ENCODE measurements at places on chromosomes 12 and 14. TPM values are rescaled to one million over a fixed set of nuclear protein-coding genes. Genes with fewer than 3 reads are reported as not detected.

The PRIMA1 gene
- not detected for total RNA-seq

The LALBA gene
- not detected for total RNA-seq

- DNase-seq: no peak
Measured at GRCh38 chr12:56954958-56955355, 2.5 kb downstream of the RDH16 start.

DNA sequence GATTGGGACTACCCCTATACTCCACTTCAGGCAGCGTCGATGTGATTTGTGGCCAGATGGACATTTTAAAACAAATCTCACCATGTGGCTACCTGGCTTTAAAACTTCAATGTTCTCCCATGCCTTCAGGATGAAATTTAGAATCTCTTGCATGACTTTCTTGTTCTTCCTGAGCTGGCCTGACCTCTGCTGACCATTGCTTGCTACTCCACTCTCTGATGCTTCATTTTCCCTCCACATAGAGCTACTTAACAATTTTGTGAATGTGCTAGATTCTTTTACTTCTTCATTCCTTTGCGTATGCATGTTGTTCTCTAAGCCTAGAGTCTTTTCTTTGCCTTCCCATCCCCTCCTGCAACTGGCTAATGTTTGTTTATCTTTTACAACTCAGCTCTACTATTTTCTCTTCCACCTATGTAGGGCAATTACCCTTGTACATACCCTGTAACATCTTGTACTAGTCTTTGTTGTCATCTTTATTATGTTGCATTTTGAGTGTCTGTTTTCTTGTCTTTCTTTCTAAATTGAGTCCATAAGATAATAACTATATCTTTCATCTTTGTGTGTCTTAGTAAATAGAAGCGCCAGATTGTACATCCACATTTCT is 41.2 kb downstream of the YLPM1 start:
- DNase-seq: peak; percentile 17

DNA sequence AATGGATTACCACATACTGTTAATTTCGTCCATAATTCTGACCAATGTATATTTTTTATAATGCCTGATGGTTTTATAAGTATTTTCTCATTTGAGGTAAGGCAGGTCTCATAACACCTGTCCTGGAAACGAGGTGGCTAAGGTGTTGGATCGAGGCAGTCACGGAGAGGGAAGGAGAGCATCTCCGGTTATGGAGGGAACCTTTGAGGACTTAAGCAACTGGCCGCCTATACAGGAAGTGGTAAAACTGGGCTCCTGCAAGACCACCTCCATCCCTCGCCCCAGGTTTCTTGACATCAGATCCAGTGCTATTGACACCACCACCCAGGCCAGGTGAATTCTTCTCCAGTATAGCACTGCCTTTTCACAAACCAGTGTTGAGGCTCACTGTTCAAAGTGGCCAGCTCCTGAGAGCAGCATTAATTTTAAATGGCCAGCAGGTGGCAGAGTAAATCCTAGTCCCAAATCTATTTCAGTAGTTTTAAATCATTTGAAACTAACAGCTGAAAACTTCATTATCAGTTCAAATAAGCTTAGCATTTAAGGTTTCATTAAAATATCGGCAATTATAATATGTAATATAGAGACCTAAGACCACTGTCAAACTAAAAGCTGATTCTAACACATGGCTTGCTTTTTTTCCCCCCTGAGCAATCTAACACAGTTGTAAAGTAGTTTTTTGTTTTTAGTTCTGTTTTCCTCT is 100.8 kb downstream of the PPM1A start:
- DNase-seq: peak; percentile 18

- DNase-seq: no peak
Measured at GRCh38 chr12:131833288-131833895, 5.2 kb downstream of the MMP17 start.

DNA sequence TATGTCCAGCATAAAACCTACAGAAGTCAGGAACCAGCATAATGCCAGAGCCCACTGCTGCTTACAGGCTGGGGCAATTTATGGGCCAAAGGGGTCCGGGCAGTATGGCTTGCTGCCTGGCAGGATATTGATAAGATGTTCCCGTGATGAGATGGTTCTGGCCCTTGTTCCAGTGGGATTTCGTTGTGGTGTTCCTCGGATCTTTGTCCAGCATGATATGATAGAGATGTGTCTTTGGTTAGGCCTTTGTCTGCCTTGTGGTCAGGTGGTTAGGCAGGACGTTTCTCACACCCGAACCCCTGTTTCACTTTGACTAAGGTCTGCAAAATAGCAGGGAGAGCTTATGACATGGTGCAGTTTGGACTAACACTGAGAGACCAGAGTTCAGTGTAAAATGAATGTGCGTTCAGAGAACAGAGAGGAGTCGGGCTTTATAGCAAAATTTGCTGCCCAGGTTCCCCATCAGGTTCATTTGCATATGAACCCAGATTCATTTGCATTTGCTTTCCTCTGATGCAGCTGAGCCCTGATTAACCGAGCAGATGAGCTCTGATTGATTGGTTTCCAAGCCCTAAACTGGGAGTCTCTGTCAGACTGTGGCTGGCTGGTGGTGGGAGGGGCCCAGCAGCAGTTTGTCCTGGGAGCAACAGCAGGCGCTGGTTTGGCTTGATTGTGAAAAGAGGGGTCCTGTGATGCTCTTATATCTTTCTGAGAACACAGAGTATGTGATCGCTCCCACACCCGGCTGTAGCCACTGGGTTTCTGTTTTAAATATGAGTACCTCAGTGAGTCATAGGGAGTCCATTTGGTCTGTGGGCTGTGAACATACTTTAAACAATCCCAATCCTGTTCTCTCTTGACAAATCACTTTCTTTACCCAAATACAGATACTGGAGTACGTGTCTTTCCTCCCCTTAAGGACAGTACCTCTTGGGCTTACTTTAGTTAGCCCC is 156.3 kb upstream of the PZP start:
- DNase-seq: peak; percentile 14

- no peak for DNase-seq
Measured at GRCh38 chr12:111842556-111843396, 748 bp downstream of the MAPKAPK5 start.

The COA8 gene
- 42.9 TPM for total RNA-seq

- no peak for DNase-seq
Measured at GRCh38 chr12:22641353-22642053, 16.5 kb downstream of the ETNK1 start.

GRCh38 chr14:34229140-34229539 is 232.9 kb downstream of the SPTSSA start:
- DNase-seq: no peak

The NFATC4 gene
- 0.81 TPM for total RNA-seq

DNA sequence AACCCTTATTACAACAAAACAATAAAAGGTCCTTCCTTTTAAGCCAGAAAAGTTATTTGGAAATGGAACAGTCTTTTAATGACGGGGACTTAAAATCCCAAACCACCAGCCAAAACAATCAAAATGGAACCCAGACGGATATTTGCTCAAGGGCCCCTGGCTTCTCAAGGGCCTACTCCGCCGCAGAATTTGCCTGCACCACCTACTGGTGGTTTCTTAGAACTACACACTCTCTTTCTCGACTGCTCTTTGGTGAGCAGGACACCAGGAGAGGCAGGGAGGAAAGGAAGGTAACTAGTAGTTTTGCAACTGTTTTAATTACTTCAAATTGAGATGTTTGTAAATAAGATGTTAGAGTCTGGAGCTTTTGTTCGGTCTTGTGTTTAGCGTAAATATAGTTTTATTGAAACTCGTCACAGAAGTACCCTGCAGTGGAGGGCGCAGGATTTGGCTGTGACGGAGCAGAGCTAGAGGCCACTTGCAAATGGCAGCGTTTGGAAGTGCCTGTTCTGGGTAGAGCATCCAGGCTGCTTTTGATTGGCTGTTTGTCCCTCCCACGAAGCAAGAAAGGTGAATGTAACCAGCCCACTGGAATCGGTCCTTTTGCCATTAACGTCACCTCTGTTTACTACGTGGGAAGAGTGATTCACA is 238.5 kb downstream of the CACNA1C start:
- no peak for DNase-seq

DNA sequence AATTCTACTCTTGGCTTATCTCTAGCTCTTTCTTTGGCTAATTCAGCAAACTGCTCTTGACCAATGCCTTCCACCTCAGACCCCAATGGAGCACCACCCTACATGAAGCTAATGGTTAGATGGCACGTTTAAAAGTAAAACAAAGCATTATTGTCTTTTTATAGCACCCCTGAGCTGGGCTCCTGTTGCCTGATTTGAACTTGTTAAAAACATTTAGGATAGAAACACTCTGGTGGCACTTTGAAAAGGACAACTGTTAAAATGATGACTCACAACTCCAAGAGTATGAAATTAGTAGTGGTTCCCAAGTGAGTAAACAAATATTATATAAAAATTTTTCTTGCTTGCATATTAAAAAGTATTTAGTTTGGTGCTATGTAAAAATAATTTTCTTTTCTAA is 299.6 kb upstream of the DCN start:
- DNase-seq: no peak

- DNase-seq: no peak
Measured at GRCh38 chr12:64402181-64402580, 2.0 kb upstream of the XPOT start.

GRCh38 chr14:86363047-86363446 is 833.1 kb downstream of the FLRT2 start:
- DNase-seq: no peak

The GZMB gene
- 2,724 TPM for total RNA-seq

DNA sequence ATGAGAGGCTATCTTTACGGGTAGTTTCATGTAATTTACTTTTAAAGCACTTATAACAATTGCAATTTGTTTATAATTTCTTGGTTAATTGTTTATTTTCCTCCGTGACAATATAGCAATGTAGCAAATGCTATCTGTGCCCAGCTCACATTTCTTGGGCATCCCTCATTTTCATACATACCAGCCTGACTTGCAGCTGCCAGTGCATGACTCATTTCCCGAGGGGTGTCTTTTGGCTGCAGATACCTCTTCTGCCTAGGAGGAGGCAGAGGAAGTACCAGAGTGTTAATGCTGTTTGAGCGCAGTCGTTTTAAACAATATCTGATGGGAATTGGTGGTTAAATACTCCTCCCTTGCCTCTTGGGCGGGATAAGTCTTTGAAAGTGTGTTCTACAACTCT is 104.2 kb upstream of the ABCD2 start:
- DNase-seq: no peak

DNA sequence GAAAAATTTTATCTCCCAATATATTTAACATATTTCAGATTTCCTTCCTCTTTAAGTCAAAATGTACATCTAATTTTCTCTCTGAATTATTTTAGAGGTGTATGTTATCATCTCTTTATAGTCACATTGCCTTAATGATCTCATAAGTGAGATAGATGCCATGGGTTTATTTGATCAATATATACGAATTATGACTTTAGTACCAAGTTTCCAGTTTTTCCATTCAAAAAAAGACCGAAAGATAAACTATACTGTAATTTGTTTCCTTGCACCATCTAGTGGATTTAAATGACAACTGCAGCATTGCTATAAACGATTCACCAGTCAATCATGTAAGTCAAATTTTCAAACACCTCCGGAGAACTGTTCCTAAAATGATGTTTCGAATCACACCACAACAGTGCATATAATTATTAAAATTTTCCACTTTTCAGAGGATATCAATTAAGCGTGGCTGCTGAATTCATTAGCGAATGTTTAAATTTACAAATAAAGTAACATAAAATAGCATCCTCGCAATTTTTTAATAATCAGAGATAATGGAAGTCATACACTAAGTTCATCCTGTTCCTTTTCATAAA is 419 bp upstream of the ATXN7L3B start:
- no peak for DNase-seq

GRCh38 chr14:83170165-83170564 is 1636.5 kb upstream of the SEL1L start:
- no peak for DNase-seq
